ENCODE measurements at places on chromosomes 1 and 21.

- DNase-seq, result no peak
Observed at GRCh38 chr1:175338387-175339135, 146.0 kb upstream of the KIAA0040 start.

- DNase-seq, result no peak
Observed at GRCh38 chr1:87239997-87240605, 88.6 kb upstream of the LMO4 start.

- no peak for DNase-seq
Observed at GRCh38 chr1:91609551-91609950, 108.9 kb downstream of the CDC7 start.

DNA sequence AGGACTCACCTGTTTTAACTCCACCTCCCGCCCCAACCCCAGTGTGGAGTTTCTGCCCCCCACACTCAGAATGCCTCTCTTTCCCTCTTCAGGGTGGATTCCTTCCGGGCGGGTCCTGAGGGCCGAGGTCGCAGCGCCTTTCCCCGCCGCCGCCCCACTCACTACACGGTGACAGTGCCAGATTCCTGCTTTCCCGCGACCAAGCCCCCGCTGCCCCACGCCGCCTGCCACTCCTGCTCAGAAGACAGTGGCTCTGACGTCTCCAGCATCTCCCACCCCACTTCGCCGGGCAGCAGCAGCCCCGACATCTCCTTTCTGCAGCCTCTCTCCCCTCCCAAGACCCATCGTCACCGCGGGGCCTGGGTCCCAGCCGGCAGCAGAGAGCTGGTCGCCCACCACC lies 16.7 kb downstream of the INAVA start:
- DNase-seq, result no peak

- DNase-seq, result no peak
Observed at GRCh38 chr1:215475796-215476481, 91.2 kb upstream of the KCTD3 start.

- DNase-seq, result no peak
Observed at GRCh38 chr1:236023926-236024565, 40.8 kb downstream of the NID1 start.

- no peak for DNase-seq
Observed at GRCh38 chr1:61612602-61613001, 112.3 kb downstream of the TM2D1 start.

DNA sequence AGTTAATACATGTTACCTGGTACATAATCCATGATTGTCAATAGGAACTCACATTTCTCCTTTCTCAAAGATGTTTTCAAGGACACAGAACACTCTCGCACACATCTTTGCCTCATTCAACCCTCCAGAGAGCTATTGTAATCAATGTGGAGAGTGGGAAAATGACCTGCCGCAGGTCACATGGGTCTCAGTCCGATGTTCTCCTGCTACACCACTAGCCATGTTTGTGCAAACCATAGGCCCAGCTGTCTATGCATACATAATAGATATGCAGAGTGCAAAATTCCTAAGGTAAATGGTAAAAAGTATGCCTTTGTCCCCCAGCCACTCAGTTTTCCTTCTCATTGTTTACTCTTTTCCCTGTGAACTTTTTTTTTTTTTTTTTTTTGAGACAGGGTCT lies 89.2 kb downstream of the ADSS2 start:
- DNase-seq, result no peak

GRCh38 chr1:173347282-173347818 lies 129.8 kb upstream of the PRDX6 start:
- DNase-seq, result no peak

- DNase-seq, result no peak
Observed at GRCh38 chr1:22709227-22709626, 1.4 kb upstream of the EPHB2 start.

GRCh38 chr1:166175032-166175431 lies 8.2 kb upstream of the FAM78B start:
- DNase-seq, result no peak

- no peak for DNase-seq
Observed at GRCh38 chr1:165738794-165739193, 29.9 kb downstream of the TMCO1 start.

GRCh38 chr1:202165267-202165941 lies 5.0 kb upstream of the PTPN7 start:
- no peak for DNase-seq

DNA sequence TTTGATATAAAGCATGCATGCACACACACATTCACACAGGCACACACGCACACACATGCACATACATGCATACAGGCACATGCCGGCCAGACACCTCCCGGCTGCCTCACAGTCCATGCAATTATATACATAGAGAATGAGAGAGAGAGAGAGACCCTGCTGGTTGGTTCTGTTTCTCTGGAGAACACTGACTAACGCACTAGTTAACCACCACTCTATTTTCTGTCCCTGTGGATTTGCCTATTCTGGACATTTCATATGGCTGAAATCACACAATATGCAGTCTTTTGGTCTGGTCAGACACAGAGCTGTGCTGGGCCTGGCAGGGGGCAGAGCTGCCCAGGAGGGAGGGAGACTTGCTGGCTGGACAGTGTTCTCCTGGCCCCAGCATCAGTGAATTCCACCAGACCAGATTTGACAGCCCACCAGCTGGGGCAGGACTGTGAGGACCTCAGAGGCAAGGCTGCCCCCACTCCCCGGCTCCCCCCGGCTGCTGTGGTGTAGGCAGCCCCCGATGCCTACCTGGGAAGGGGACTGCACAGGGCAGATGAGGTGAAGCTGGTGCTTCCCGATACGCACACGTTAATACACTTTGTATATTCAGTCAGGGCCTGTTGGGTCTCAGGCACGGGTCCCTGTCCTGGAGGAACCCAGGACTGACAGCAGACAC lies 152.2 kb downstream of the NPHP4 start:
- DNase-seq, result no peak

DNA sequence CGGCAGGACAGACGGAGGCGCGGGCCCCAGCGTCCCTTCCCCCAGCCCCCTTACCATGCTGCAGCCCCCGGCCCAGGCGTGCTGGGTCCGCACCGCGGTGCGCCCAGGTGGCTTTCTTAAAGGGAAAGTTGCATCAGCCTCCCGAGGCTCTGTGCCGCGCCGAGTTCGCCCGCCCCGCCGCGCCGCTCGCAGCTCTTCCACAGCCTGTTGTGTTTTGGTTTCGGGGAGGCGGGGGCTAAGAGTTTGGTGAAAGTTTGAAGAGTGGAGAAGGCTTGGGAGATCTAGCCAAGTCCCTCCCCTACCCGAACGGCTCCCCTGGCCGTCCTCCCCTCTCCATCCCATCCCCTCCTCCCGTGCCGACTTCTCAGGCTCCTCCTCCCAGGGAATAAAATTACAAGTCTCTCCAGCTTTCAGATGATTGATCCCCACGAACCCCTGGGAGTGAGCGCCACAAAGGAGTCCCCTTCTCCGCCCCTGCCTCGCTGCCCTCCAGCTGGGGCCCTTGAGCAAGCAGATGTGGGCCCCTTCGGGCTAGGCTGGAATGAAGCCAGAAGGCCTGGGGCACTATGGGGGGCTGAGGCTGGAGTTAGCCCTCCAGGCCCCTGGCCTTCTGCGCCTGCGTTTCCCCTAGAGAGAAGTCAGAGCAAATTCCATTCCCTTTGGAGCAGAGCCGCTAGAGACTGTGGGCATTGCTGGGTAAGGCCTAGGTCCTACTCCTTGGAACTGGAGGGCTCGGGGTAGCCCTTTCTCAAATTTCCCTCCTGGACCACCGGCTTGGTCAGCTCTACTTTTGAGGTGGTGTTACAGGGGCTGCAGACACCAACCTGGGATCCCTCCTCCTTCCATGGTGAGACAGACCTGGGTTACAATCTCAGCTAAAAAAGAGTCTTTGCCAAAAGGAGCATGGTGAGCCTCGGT lies at the start of gene SLC6A9:
Gene SLC6A9 (minus strand): TSS at position 211 of the 918 bp plus-strand sequence. CDS start 7,185 bp downstream, outside the sequence.
- peak; percentile 47 for DNase-seq

DNA sequence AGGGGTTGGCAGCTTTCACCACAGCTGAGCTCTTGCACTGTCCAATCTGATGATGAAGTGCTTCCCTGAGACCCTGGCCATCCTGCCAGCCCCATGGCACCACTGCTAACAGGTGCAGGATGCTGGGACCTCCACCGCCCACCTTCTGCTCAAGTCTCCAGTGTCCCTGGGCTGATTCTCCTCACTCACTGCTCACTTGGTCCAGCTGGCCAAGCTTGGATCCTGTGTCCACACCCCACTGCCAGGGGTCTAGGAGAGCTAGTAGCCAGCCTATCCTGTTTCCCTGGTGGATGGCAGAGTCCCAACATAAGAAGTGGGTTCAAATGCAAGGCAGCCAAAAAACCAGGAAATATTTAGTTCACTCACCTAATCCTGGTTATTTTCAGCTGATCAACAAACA lies 217.2 kb upstream of the IRF2BP2 start:
- DNase-seq, result no peak

- peak; percentile 31 for DNase-seq
Observed at GRCh38 chr1:56435434-56436262, 143.7 kb downstream of the PLPP3 start.

DNA sequence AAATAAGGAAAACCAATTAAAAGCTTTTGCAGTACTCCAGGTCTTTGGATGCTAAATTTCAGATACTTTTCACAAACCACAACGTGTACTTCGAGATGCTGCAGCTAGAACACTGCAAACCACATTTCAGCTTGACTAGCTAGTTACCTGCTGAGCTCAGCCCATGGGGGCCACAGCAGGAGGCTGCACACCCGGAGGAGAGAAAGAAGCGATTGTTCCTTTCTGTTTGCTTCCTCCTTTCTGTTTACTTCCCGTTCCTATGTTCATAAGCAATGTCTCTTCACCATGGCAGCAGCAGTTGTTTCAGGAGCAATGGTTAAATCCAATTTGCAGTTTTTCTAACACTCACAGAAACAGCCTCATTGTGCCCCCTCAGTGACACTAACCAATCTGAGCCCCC lies 225.6 kb upstream of the FGGY start:
- no peak for DNase-seq

DNA sequence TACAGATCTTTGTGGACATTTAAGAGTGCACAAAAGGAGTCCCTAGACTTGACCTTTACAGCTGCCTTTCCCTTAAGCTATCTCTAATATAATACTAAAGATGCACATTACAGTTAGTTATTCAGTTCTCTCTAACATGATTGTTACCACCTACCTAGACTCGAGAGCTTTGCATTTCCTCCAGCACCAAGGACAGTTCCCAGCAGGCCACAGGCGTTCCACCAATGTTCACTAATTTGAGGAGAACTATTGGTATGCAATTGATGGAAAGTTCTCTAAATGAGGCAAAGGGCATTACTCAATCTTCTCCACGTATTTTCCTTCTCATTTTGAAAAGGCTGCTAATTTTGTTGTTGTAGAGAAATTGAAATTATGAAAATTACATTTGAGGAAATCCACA lies 5.4 kb upstream of the NTNG1 start:
- no peak for DNase-seq

DNA sequence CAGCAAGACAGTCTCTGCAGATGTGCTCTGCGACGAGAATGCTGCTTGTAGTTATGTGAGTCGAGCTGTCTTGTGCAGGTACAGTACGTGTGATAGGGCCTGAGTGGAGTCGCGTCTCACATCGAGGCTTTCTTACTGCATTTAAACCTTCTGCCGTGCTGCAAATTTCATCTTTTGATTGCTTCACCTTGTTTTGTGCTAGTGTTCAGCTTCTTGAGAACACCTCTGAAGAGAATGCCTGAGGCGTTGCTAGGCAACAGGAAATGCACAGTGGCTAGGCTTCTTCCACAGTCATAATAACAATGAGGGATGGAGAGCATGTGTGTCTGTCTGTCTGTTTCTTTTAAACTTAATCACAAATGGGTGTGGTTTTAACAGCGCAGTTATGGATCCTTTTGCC lies 52.9 kb downstream of the MRPS6 start:
- no peak for DNase-seq

All from frontal cortex (tissue), 4 donors.